ENCODE measurements at places on chromosomes 5 and 9.

- DNase-seq, result peak; percentile 14
Observed at GRCh38 chr5:123844873-123845272, 332.9 kb downstream of the CSNK1G3 start.

DNA sequence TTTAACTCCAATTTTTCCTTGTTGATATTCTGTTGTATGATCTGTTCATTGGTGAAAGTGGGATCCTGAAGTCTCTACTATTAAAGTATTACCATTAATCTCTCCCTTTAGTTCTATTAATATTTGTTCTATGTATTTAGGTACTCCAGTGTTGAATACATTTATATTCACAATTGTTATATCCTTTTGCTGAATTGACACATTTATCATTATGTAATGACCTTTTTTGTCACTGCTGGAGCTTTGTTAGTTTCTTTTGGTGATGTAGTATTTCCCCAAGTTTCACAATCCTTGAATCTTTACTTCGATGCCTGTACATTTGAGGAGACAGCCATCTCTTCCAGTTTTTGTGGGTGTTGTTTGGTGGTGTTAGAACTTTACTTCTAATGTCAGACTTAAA lies 53.7 kb upstream of the PPP3R2 start:
- DNase-seq, result no peak

- no peak for DNase-seq
Observed at GRCh38 chr9:4894076-4894475, 91.0 kb upstream of the JAK2 start.

- peak; percentile 43 for DNase-seq
Observed at GRCh38 chr5:11791792-11792191, 112.5 kb downstream of the CTNND2 start.

DNA sequence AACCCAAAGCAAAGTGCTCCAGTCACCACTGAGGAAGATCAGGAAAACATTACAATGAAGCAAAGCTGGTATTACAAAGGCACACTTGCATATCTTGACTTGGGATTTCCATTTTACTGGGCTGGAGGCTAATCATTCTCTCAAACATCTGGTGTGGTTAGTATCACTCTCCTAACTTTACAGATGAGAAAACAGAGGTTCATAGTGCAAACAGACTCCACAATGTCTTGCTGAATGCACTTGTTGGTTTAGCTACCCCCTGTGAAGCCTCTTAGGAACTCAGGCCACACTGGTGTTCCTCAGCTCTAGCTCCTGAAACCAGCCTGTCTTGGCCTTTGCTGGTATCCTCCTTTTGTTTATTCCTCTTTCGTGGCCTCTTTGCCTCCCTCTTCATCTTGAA lies 29.5 kb upstream of the SMAD5 start:
- DNase-seq, result no peak

GRCh38 chr5:154834053-154834452 lies 16.4 kb downstream of the FAXDC2 start:
- DNase-seq, result peak; percentile 92

- no peak for DNase-seq
Observed at GRCh38 chr5:89900346-89900745, 509.2 kb downstream of the CETN3 start.
